ENCODE measurements at places on chromosomes 7 and 10. TPM values are rescaled to one million over a fixed set of nuclear protein-coding genes. Genes with fewer than 3 reads are reported as not detected.

- DNase-seq, result peak; percentile 66
Measured at GRCh38 chr10:70405037-70405824, 1.3 kb downstream of the EIF4EBP2 start.

- DNase-seq, result no peak
Measured at GRCh38 chr7:22292531-22292930, 64.4 kb downstream of the RAPGEF5 start.

DNA sequence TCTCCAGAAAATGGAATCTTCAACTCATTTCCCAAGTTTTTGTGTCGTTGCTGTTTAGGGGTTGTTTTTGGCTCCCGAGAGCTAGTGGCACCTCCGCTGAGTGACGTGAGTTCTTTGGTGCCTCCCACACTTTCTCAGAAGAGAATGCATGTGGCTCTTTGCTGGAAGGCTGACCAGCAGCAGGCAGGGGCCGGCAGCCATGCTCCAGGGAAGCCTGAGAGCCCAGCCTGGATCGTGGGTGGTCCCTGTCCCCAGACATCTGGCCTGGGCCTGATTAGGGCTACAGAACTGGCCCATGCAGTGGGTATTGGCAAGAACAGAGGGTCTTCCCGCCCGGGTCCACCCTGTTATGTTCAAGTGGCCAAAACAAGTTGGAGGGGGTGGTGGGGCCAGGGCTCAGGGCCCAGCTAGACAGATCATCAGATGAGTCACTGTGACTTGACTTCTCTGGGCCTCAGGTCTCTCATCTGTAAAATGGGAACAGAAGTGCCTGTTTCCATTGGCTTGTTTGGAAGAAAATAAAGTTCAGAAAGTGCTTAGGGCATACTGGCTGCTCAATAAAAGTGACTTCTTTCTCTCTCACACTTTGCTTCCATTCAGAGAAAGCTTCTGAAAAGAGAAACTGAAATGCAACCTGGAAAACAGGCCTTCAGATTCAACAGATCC, 83.1 kb downstream of the STRA8 start:
- no peak for DNase-seq

DNA sequence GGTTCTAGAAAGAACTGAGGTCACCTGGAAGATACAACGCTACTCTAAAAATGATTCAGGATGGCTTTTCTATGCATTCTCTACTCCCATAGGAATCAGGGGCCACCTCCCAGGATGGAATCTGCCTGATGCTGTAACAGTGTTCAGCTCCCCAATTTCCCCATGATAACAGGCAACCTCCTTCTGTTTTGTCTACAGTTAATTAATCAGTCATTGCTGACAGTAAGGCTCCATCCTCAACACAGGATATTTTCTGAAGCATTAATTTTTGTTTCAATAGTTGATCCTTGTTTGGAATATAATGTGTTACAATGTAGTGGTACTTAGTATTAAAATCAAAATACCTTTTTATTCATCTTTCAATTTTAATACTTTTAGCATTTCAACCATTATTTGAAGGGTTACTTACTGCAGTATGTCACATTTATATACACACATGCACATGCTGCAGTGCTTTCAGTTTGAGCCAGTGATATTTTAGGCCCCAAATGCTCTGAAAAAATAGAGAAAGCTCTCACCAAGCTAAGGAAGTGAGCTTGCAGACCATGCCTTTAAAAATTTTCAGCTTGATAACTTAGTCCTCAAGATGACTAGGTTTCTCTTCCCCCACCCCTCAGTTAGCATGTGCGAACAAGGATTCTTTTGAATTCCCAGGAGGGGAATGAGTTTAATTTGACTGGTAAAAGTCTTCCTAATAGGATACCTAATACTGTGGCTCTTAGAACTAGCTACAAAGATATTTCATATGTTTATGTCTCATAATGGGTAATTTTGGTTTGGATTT, 592 bp upstream of the PIK3CG start:
- DNase-seq, result no peak

DNA sequence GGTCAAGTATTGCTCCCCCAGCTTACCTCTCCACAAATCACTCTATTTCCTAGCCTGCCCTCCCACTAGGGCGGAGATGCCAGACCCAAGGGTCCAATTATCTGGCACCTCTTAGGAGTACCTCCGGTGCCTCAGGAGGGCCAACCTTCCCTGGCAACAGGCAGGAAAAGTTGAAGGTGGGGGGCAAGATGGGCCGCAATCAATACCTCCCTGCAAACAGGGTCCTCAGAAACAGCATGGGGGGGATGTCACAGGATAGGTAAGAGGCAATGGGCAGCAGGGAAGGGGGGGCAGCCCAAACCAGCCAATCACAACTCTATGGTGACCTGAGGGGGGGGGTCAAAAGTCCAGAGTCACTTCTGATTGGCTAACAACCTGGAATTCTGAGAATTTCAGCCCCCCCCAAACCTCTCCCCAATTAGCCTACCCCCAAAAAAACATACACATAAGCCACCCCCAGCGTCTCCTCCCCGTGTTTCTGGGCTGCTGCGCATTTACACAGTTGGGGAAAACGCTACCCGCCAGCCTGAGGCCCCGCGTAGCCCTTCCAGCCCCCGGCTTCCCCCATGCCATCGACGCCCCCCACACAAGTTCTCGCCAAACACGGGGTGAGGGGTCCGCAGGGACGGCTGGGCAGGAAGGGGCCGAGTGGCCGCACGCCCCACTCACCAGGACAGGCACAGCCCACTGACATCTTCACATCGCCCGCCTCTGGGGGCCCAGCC, 589 bp downstream of the LDB1 start:
- DNase-seq, result peak; percentile 84

DNA sequence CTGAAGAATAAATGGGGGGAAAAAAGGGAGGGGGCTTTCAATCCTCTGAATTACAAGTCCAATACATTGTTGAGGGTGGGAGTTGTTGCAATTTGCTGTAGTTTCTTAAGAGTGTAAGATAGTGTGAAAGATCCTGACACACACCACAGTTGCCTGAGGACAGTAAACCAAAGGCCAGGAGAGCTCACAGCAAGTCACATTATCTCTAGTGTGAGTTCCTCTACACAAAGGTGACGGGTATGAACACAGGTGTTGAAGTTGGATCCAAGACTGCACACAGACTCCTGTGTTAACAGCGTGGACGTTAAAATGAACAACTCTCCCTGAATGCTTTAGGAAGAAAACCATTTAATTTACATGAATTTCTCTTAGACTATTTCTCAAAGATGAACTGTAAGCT, 12.0 kb downstream of the LARP4B start:
- DNase-seq, result no peak

- peak; percentile 57 for DNase-seq
Measured at GRCh38 chr10:102904346-102904745, 13.7 kb upstream of the CNNM2 start.

GRCh38 chr7:148929176-148929575, 45.1 kb upstream of the EZH2 start:
- no peak for DNase-seq

DNA sequence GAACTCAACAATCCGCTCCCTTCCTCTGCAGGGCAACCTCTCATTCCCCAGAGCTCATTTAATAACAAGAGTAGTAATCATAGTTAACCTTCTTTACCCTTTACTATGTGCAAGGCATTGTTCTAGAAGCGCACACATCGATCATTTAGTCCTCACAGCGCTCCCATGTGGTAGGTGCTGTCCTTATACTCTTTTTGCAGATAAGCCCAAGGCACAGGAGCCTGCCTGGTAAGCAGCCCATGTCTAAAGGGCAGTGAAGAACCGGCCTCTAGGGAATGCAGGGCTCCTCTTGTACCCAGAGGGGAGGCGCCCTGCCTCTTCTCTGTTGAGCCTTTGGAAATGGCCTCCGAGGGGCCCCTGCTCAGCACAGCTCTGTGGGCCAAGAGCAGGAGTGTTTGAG, 14.3 kb downstream of the CHST3 start:
- no peak for DNase-seq

GRCh38 chr10:100576282-100576635, 40.5 kb downstream of the HIF1AN start:
- DNase-seq, result no peak

DNA sequence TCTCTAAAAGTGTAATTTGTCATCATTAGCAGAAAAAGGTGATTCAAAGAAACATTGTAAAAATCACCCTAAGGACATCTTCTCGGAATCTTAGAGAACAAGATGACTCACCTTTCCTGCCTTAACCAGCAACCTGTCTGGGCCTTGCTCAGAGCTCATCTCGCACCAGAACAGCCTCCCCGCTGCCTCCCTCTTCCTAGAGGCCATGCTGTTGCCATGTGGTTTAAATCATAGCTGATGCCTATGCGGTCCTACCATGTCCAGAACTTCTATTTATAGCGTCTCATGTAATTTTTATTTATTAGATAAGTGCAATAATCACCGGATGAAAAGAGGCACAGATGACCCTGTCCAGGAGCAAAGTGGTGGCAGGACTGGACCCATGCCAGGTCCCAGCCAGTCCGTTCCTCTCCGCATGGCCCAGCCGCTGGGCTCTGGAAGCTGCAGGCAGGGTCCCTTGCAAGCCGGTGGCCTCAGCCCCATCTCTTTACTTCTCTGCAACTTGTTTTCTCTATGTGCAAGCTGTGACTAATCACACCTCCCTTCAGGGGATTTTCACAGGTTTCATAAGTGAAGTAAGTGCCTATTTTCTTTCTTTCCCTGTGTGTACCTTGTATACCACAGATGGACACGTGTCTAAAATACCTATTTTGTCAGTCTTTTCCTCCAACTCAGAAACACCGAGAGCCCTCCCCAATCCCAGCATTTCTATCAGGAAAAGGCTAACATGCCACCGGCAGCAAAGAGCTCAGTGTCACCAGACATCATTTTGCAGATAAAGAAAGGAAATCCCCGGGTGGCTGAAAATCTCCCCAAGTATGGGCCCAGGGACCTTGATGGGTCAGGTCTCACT, 27.1 kb downstream of the KLF6 start:
- DNase-seq, result no peak

DNA sequence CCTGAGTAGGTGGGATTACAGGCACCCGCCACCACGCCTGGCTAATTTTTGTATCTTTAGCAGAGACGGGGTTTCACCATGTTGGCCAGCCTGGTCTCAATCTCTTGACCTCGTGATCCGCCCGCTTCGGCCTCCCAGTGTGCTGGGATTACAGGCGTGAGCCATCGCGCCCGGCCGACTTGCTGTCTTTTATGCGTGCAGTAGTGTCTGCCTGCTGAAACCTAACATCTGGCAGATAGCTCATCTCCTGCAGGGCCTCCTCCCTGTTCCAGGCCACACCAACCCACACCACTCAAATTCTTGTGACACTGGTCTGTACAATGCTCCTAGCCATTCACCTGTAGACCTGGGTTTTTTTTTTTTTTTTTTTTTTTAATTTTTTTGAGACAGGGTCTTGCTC, 41.5 kb downstream of the BAIAP2L1 start:
- no peak for DNase-seq

- no peak for DNase-seq
Measured at GRCh38 chr7:121282129-121282528, 46.7 kb upstream of the WNT16 start.

DNA sequence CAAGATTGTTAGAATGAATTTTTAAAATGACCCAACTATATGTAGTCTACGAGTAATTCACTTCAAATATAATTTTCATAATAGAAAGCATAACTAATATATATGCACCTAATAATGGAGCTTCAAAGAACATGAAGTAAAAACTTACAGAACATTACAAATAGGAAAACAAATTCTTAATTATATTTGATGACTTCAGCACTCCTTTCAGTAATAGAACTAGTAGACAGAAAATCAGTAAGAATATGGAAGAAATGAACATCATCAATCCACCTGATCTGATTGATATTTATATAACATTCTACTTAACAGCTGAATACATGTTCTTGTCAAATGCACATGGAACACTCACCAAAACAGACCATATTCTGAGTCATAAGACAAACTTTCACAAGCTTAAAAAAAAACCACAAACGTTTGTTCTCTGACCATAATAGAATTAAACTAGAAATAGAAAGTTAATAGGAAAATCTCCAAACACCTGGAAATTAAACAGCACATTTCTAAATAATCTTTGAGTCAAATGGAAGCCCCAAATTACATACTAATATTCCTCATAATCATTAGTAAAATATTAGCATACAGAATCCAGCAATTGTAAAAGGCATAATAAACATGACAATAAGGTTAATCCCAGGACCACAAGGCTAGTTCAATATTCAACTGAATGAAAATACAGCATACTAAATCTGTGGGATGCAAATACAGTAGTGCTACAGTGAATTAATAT, 48.0 kb downstream of the BRAF start:
- no peak for DNase-seq

- peak; percentile 57 for DNase-seq
Measured at GRCh38 chr10:107653832-107654287, 489.4 kb upstream of the SORCS1 start.

GRCh38 chr7:151429237-151429559, 10.7 kb downstream of the CRYGN start:
- DNase-seq, result no peak

DNA sequence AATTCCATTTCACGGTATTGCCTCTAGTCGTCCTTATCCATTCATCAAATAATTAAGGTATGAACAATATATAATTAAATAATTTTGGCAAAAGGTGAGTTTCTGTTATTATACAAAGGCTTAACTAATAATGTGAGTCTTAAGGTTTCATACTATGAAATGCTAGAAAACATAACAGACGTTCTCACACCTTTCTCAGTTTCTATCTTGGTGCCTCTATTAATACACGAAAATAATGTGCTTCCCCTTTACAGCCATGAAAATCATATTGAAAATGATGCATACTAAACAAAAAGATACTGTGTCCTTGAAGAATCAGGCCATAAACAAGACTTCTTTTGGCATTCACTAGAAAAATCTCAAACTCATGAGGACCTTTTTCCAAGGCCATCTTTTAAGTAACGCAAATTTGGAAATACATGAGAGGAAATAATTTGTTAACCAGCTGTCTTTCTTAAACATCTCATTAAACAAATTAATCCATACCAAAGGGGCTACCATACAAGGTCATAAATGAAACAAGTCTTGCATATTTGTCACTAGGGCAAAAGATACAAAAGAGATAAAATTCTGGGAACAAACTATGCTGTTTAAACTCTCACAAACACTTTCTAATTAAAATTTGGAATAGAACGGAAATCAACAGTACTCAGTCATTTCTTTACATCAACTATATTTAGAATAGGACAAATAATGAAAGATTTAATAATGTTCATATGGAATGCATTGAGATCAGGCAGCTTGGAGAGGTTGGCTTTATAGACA, 53.9 kb upstream of the CAV2 start:
- DNase-seq, result no peak

DNA sequence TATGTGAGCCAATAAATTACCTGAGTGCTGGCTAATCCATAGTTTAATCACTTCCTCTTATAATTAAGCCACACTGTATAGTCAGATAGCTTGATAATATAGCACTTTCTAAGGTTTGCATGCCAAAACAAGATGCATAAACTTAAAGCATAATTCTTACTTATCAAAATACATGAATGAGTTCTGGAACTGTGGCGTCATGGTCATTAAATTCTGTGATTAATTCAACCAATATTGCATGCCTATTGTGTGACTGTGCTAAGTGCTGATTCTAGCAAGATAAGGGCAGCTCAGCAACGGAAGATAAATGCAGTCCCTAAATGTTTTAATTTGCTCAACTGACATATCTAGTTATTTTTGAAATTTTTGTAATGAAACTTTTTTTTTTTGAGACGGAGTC, 29.7 kb downstream of the HOXA1 start:
- no peak for DNase-seq

The SPOCK2 gene
- 15.5 TPM for total RNA-seq

The MYL10 gene
- total RNA-seq, result 4.1 TPM

The CTAGE4 gene
- not detected for total RNA-seq

The SH3PXD2A gene
- 5.5 TPM for total RNA-seq

The HABP2 gene
- total RNA-seq, result not detected

The TRIM73 gene
- total RNA-seq, result 0.20 TPM

The C10orf67 gene
- 0.15 TPM for total RNA-seq

The DPY19L1 gene
- total RNA-seq, result 45.8 TPM

The MSMB gene
- not detected for total RNA-seq

The SPDYE9 gene
- total RNA-seq, result not detected

All from SJCRH30 (cell line).